RPMI7951 (cell line): ENCODE measurements at places on chromosomes 4 and X.

GRCh38 chr4:142126890-142127497, 490.6 kb downstream of the IL15 start:
- DNase-seq, result peak; percentile 54

GRCh38 chr4:25180524-25181131, 20.4 kb upstream of the SEPSECS start:
- peak; percentile 39 for DNase-seq

DNA sequence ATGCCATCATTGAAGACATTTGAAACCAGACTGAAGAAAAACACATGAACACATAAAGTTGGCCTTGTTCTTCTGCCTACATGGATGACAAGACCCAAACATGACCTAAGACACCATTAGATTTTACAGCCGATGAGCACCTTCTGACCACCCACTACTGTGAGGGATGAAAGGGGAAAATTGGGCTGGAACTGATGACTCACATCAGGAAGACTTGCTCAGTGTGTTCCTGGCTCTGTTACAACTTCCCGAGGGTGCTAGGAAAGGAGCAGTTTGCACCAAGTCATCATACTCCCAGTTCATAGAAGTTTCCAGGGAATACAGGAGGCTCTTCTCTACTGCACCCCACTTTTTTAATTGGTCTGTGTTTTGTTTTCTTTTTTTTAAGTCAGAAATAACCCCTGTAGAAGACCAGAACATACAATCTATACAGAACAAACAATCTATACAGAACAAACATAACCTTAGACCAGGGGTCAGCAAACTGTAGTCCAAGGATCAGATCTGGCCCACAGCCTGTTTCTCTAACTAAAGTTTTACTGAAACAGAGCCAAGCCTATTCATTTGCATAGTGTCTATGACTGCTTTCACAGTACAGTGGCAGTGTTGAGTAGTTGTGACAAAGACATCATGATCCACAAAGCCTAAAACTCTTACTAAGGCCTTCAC, 25.3 kb downstream of the BTC start:
- DNase-seq, result peak; percentile 68

DNA sequence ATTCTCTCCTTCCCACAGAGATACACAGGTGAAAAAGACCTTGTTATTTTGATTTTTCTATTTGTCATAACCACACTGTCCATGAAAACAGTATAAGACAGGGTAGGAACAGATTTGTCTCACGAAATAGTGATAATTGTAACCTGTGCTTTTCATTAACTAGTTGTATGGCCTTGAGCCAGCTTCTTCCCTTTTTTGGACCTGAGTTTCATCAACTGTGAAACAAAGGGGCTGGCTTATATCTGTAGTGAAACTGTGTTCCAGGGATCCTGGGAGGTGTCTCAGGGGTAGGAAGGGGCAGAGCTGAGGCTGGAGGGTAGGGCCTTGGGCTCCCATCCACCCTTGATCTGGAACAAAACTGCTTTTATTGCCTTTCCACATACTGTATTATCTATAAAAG, 50.9 kb downstream of the MED28 start:
- no peak for DNase-seq

GRCh38 chr4:85477534-85477933, 2.6 kb downstream of the ARHGAP24 start:
- peak; percentile 23 for DNase-seq

DNA sequence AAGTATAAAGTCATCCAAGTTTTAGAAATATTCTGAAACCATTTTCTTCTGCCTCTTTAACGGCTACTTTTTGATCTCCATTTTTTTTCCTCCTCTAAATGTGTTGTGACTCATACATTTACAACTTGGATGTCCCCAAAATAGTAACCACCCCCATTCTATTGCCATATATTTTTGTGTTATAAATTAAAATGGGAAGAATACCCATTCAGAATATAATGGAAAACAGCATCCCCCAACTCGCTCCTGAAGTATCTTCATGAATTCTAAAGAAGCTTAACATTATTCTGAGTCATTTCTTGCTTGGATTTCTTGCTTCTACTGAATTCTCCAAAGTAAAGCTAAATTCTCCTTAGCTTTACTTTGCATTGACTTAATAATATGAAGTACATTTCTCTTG, 92.0 kb upstream of the PTPN13 start:
- no peak for DNase-seq

- DNase-seq, result no peak
Observed at GRCh38 chrX:11913001-11913400, 155.0 kb downstream of the MSL3 start.

DNA sequence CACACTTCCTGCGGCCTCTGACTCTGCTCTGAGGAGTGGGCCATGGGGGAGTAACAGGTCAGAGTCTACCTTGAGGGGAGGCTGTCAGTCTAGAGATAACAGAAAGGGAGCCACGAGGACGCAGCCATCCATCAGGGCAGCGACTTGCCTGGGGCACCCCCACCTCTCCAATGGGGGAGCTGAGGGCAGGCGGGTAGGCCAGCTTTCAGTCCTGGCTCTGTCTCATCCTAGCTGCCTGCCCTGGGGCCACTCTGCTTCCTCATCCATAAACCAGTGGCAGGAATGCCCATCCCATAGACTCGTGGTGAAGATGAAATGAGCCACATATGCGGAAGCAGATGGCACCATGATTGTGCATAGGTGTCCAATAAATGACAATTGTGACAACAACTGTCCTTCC, 13.2 kb downstream of the MAGED2 start:
- DNase-seq, result no peak

GRCh38 chr4:25801594-25801993, 61.2 kb downstream of the SEL1L3 start:
- DNase-seq, result no peak

GRCh38 chr4:2289955-2290333, 28.0 kb upstream of the MXD4 start:
- DNase-seq, result no peak

- DNase-seq, result peak; percentile 57
Observed at GRCh38 chr4:182768838-182769237, 148.3 kb downstream of the DCTD start.
